Daoy (cell line): ENCODE measurements at places on chromosomes 16 and 17. TPM values are rescaled to one million over a fixed set of nuclear protein-coding genes. Genes with fewer than 3 reads are reported as not detected.

GRCh38 chr17:73910821-73911515 is 266.7 kb upstream of the SDK2 start:
- peak; percentile 25 for DNase-seq

GRCh38 chr17:58591455-58591854 is 77.0 kb upstream of the MTMR4 start:
- no peak for DNase-seq

- no peak for DNase-seq
Measured at GRCh38 chr16:86516623-86517003, 6.3 kb downstream of the FOXF1 start.

DNA sequence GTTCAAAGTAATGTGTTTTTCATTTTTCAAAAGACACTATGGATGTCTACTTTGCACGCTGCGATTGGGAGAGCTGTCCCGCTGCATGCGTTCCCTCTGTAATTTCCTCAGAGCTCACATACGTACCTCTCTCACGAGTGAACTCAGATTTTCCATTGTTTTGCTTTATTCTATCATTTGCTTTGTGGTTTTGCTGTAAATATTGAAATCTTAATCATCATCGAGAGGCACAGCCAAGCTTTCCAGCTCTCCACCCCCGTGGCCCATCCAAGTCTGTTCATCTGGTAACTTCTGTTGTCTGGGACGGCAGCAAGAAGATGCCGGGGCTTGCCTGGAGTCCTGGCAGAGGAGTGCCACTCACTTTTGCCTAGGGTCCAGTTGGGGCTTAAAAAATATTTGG is 21.1 kb downstream of the TMC6 start:
- no peak for DNase-seq

GRCh38 chr16:59058250-59058649 is 324.1 kb upstream of the GOT2 start:
- no peak for DNase-seq

DNA sequence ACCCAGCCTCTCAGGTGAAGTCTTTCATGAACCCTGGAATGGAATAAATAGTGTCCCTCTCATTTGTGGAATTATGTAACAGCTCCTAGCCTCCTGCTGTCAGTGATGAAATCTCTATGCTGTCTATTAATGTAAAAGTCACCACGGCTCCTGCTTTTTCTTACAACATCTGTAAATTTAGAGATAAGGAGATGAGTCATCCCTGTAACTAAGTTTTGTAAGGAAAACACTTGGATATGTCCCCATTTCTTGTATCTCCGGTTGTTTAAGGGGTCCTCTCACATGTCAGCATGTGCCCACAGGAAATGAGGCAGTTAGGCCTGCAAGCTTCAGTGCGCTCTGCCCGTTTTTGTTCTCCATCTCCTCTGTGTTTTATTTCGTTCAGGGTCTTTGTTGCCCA is 2.8 kb upstream of the NAT9 start:
- DNase-seq: no peak

Gene CES3
- total RNA-seq: 0.29 TPM in 1 of 2 replicates, not detected in the other

Gene GAST
- not detected in 2 replicates for total RNA-seq

Gene MEIOC
- total RNA-seq: 0.27 and 0.34 TPM in 2 replicates

Gene TEKT1
- total RNA-seq: not detected in 2 replicates

Gene MGAT5B
- 4.1 and 5.4 TPM in 2 replicates for total RNA-seq

Gene TMEM219
- total RNA-seq: 39.8 and 41.9 TPM in 2 replicates

Gene G6PC1
- not detected in 2 replicates for total RNA-seq

Gene KRT33B
- total RNA-seq: not detected in 2 replicates

Gene VKORC1
- 58.1 and 77.1 TPM in 2 replicates for total RNA-seq
